ENCODE measurements at places on chromosomes 16 and 17.

GRCh38 chr17:72706396-72706981, 386.0 kb downstream of the SLC39A11 start:
- peak; percentile 66 for DNase-seq

DNA sequence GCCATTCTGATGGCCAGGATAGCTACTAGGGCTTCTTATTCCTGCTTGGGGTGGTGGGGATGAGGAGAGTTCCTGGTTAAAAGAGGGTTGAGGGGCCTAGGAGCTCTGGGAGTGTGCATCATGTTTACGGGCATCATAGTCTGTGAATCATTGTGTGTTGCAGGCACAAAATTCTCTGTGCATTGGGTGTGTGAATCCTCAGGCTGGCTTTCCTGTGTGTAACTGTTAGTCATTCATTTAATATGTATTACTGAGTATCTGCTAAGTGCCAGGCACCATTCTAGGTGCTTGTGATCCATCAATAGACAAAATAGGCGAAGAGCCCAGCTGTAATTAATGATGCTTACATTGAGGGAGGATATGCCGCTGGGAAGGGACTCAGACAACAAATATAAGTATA, 5.8 kb downstream of the PPY start:
- DNase-seq = no peak

- no peak for DNase-seq
Measured at GRCh38 chr16:12082226-12082887, 105.8 kb downstream of the SNX29 start.

- no peak for DNase-seq
Measured at GRCh38 chr16:89965447-89966225, 17.1 kb downstream of the DEF8 start.

DNA sequence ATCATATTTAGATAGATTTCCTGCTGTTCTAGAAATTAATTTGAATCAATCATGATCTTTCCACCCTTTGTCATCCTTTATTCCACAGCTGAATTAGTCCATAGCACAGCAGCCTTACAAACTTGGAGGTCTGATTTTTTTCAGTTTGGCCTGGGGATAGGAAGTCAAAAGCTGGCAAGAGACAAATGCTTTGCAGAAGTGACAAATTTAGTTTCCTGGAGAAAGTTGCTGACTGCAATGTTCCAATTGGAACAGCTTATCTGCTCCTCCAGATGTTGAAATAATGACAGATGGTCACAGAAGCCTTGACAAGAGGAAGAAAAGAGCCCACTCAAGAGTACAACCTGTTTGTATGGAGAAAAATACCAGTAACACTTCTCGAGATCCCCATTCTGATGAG, 1276.1 kb upstream of the CDH8 start:
- no peak for DNase-seq

GRCh38 chr17:48487221-48487620, 43.6 kb downstream of the HOXB1 start:
- no peak for DNase-seq

DNA sequence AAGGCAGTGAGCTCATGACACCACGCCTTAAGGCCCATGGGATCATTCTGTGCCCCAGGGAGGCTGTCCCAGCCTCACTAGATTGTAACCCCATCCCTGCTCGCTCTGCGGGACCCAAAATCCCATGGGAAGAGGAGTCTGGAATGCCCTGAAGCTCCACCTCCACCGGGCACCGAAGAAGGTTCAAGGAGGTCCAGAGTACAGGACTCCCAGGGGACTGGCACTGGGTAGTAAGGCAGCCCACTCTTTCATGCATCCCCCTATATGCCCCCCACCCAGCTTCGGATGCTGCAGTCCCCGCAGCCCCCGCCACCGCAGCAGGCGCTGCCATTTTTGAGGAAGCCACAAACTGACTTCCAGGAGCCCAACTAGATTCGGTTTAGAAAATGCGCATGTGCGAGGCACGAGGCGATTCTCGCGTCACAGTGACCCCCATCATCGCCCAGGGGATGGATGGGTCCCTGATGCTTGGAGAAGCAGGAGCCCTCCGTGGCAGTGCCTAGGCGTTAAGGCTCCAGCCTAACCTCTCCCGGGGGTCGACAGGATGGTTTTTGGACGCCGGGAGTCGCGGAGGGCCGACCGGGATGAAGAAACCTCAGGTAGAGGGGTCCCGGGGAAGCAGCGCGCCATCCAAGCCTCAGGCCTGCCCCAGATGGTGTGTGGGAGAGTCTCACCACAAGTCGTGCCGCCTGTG, 1681.0 kb downstream of the TP53TG3F start:
- DNase-seq = no peak

DNA sequence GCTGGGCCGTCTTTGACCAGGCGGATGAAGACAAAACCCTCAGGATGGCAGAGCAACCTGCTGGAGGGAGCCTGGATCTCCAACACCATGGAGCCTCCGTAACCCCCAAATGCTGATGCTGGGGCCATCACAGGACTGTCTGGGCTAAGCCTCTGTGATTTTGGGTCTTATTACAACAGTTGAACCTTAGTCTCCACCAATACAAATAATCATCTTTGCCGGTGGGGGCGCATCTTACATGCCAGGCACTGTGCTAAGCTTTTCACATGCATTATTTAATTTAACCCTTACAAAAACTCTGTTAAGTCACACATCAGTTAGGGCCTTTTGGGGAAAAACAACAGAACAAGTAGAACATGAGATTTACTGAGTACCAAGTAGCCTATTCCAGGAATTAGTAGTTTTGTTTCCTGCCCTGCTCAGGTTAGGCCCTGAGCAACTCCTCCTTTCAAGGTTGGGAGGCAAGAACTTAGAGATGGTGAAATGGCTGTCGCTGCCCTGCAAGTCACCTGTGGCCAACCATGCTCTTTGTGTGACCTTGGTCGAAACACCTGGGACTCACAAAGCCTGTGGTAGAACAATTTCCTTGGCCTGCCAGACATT, 8.9 kb upstream of the ITGAM start:
- DNase-seq = no peak

DNA sequence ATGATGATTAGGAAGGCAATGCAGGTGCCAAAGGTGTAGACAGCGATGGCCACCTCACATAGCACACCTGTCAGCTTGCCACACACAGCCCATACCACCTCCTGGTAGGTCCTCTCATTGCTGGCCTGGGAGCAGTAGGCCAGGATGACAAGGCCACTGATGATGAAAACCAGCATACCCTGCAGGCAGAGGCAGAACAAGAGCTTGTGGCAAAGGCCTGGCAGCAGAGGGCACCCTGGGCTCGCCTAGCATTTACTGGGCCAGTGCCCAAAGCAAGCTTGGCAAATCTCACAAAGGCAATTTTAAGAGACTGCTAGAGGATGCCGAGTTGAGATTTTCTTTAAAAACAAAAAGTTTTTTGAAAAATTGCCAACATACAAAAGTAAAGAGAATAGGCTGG, 5.9 kb downstream of the SLC38A7 start:
- DNase-seq = no peak

DNA sequence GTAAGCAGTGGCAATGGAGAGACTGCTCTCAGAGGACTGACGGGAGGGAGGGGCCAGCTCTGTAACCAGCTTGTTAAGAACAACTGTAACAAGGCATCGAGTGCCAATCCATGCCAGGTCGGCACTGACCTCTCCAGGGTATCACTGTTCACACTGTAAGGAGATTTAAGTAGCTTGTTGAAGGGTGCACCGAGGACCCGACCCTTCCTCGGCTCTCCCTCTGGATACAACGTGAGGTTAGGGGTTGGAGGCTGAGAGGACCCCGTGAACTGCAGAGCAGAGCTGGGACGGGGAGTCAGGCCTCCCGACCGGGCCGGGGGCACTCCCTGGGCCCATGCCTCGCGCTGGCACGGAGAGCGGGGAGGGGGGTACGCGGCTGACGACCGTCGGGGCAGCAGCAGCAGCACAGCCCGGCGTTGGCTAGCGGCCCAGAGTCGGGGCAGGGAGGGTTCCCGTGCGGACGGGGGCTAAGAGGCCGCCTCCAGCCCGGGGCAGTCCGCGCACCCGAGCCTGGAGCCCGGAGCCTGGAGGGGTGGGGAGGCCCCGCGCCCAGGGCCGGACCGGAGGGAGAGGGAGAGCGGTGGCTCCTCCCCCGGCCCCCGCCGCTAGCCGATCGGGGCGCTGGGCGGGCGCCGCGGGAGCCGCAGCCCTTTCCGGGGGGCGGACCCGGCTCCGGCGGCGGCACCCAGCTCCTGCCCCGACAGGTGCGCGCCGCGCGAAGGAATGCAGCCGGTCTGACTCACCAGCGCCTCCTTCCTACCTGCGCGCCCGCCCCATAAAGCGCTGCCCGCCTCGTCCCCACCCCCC, at the start of gene ITGB4:
TSS of gene ITGB4 (plus strand) at position 804 of the 807 bp plus-strand sequence. CDS start 3,245 bp downstream, outside the sequence.
- DNase-seq = no peak

DNA sequence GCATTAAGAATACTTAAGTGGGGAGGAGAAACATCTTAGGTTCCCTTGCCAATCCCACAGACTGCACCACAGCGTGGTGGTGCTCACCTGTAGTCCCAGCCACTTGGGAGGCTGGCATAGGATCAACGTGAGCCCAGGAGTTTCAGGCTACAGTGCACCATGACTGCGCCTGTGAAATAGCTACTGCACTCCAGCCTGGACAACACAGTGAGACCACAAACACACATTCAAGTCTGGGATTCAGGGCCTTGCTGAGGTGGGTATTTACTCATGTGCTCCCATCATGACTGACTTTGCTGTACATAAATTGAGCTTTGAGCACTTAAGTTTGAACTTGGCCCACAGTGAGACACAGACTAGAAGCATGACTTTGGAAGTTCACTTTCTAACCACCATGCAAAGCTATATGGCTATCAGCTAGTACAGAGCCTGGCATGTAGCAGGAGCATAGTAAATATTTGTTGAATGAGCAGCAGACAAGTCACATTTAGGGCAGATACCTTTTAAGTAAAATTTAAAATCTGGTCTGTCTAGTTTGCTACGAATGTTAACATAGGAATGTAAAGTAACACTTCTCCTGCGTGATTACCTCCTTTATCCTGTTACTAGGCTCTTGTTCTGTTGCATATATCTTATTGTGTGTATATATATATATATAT, 33.5 kb downstream of the CEP95 start:
- no peak for DNase-seq

DNA sequence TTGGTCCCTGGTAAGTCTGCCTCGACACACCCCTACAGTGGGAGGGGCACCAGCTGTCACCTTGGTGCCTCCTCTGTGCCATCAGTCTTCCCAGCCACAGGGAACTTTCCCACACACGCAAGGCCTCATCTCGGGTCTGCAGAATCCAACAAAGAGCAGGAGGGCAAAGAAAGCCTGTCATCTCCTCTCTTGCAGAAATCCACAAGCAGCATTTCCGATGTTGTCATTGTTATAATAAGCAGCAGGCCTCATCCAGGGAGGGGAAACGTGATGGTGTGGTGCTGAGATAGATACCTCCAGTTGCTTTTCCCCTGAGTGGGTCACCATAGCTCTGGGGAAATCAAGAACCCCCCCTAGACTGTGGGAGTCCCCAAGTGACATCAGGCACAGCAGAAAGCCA, 110.4 kb downstream of the CMIP start:
- DNase-seq = no peak

GRCh38 chr16:47493381-47494337, 32.5 kb downstream of the PHKB start:
- DNase-seq = no peak

GRCh38 chr17:27596566-27597187, 34.3 kb upstream of the LGALS9 start:
- no peak for DNase-seq

DNA sequence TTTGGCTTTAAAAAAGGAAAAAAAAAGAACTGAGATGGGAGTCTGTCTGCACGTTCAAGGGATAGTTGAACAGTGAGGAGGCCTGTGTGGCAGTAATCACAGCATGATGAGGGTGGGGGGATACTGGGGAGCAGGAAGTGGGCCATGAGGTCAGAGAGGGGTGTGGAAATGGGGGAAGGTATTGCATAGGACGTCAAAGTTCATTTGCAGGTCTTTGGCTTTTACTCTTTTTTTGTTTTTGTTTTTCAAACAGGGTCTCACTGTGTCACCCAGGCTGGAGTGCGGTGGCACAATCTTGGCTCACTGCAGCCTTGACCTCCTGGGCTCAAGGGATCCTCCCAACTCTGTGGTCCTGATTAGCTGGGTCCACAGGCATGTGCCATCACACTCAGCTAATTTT, 19.0 kb downstream of the WWP2 start:
- DNase-seq = no peak

GRCh38 chr16:57284209-57284951, at the start of gene PLLP:
TSS of gene PLLP (minus strand) at chr16:57284672. CDS start at chr16:57284540, 132 bp downstream.
- no peak for DNase-seq

DNA sequence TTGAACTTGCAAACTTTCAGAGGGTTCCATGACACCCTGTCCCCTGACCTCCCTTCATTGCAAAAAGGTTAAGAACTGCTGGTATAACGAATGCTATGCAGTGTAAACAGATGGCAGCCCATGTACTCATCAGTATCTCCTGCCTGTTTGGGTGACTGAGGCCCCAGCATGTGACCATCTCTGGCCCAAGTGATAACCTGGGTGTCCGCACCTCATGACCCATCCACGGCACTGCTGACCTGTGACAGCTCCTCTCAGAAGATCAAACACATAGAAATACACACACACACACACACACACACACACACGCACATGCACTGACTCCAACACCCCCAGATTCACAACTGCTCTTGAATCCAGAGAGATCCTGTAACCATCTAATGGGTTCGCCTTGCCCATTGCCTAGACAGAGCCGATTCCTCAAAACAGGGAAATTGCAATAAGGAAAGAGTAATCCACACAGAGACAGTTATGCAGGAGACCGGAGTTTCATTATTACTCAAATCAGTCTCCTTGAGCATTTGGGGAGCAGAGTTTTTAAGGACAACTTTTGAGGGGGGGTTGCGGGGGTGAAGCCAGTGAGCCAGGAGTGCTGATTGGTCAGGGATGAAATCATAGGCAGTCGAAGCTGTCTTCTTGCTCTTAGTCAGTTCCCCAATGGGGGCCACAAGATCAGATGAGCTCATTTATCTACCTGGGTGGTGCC, 11.3 kb upstream of the PHOSPHO1 start:
- DNase-seq = no peak

GRCh38 chr17:50495918-50496317, 12.3 kb upstream of the MYCBPAP start:
- no peak for DNase-seq
